Smooth muscle cell of trachea (primary cell): ENCODE measurements at places on chromosomes 5 and 9. TPM values are rescaled to one million over a fixed set of nuclear protein-coding genes. Genes with fewer than 3 reads are reported as not detected.

ALAD gene
- total RNA-seq: 36.4 and 53.1 TPM in 2 replicates

IGIP gene
- 9.2 and 11.9 TPM in 2 replicates for total RNA-seq

NDUFS4 gene
- 69.0 and 151 TPM in 2 replicates for total RNA-seq

GGTA1 gene
- total RNA-seq: not detected in 2 replicates

FGF1 gene
- 2.6 and 5.1 TPM in 2 replicates for total RNA-seq

SLC36A2 gene
- total RNA-seq: not detected in 2 replicates

TSSK1B gene
- total RNA-seq: 0.15 and 0.50 TPM in 2 replicates

ENTPD2 gene
- not detected in 2 replicates for total RNA-seq

PCDHA13 gene
- total RNA-seq: under 0.01 TPM in 2 replicates

LTC4S gene
- 1.3 TPM in 1 of 2 replicates, not detected in the other for total RNA-seq

ANKRD18B gene
- total RNA-seq: 0.87 and 2.6 TPM in 2 replicates

DEPDC1B gene
- 1.7 and 7.4 TPM in 2 replicates for total RNA-seq

STK10 gene
- total RNA-seq: 21.2 and 28.6 TPM in 2 replicates

ACSL6 gene
- total RNA-seq: 0.66 TPM in 1 of 2 replicates, not detected in the other

TICAM2 gene
- total RNA-seq: 7.6 and 11.8 TPM in 2 replicates

CTSL gene
- 1,109 and 1,131 TPM in 2 replicates for total RNA-seq

SEMA5A gene
- 11.7 and 12.5 TPM in 2 replicates for total RNA-seq

SELENOP gene
- total RNA-seq: 334 and 703 TPM in 2 replicates

CTXN3 gene
- total RNA-seq: not detected in 2 replicates

IL3 gene
- total RNA-seq: not detected in 2 replicates

TMEFF1 gene
- total RNA-seq: 2.9 and 5.1 TPM in 2 replicates

DRD1 gene
- under 0.01 TPM in 1 of 2 replicates, not detected in the other for total RNA-seq

RGMB gene
- total RNA-seq: 63.0 and 99.9 TPM in 2 replicates

ASPN gene
- total RNA-seq: 7.1 and 15.2 TPM in 2 replicates

PCDHA3 gene
- total RNA-seq: 0.15 and 0.17 TPM in 2 replicates

CDC20B gene
- total RNA-seq: under 0.01 TPM in 1 of 2 replicates, not detected in the other

IDNK gene
- total RNA-seq: 4.8 and 12.4 TPM in 2 replicates

ADRB2 gene
- 1.3 and 2.2 TPM in 2 replicates for total RNA-seq

C5orf52 gene
- not detected in 2 replicates for total RNA-seq

TLX3 gene
- total RNA-seq: not detected in 2 replicates

EQTN gene
- total RNA-seq: not detected in 2 replicates

GPR150 gene
- total RNA-seq: 0.29 and 0.66 TPM in 2 replicates

ELOVL7 gene
- 0.33 TPM in 1 of 2 replicates, not detected in the other for total RNA-seq

PCDHB16 gene
- 0.15 and 0.50 TPM in 2 replicates for total RNA-seq

TXNDC8 gene
- total RNA-seq: 1.9 TPM in 1 of 2 replicates, not detected in the other

LHX6 gene
- not detected in 2 replicates for total RNA-seq

CERT1 gene
- total RNA-seq: 31.4 and 43.3 TPM in 2 replicates

LCN15 gene
- total RNA-seq: under 0.01 TPM in 1 of 2 replicates, not detected in the other

TEX53 gene
- total RNA-seq: not detected in 2 replicates

OMD gene
- 0.33 and 0.73 TPM in 2 replicates for total RNA-seq

KYAT1 gene
- total RNA-seq: 9.1 and 13.7 TPM in 2 replicates

PDE6A gene
- total RNA-seq: not detected in 2 replicates

GNAQ gene
- total RNA-seq: 28.4 and 32.3 TPM in 2 replicates

SH3RF2 gene
- 1.0 and 1.2 TPM in 2 replicates for total RNA-seq

INSL4 gene
- not detected in 2 replicates for total RNA-seq

MYORG gene
- 1.2 and 1.9 TPM in 2 replicates for total RNA-seq

SPATA31A3 gene
- total RNA-seq: not detected in 2 replicates

ADAMTS16 gene
- 0.17 TPM in 1 of 2 replicates, not detected in the other for total RNA-seq

TYRP1 gene
- not detected in 2 replicates for total RNA-seq

CMBL gene
- total RNA-seq: 12.8 and 24.0 TPM in 2 replicates

CCDC183 gene
- 0.15 and 0.33 TPM in 2 replicates for total RNA-seq

SPINK7 gene
- not detected in 2 replicates for total RNA-seq

LRRC70 gene
- 0.50 and 1.3 TPM in 2 replicates for total RNA-seq
